ENCODE measurements at places on chromosomes 12 and 14.
A peak's percentile ranks its signal among the peaks of the same experiment; 100 is the strongest.

- DNase-seq: no peak
Measured at GRCh38 chr14:96538990-96539317, 36.8 kb downstream of the PAPOLA start.

- DNase-seq: no peak
Measured at GRCh38 chr14:90557516-90557915, 160.7 kb downstream of the CALM1 start.

DNA sequence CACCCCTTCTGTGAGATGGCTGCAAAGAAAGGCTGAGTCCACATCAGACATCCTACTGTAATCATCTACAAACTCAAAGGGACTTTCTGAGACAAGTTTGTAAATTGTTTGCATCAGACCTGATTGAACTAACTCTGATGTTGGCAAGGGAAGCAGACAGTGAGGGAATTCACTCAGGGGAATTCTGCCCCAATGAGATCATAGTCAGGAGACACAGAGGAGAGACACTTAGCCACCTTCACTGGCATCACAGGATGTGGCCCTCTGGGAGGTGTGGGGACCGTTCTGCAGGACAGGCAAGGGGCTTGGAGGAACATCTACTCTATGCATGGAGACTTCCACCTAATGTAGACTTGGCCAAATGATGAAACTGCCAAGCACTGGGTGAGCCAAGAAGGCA lies 70.7 kb upstream of the DDX11 start:
- DNase-seq: no peak

- no peak for DNase-seq
Measured at GRCh38 chr14:38762426-38762825, 340.6 kb downstream of the SEC23A start.

DNA sequence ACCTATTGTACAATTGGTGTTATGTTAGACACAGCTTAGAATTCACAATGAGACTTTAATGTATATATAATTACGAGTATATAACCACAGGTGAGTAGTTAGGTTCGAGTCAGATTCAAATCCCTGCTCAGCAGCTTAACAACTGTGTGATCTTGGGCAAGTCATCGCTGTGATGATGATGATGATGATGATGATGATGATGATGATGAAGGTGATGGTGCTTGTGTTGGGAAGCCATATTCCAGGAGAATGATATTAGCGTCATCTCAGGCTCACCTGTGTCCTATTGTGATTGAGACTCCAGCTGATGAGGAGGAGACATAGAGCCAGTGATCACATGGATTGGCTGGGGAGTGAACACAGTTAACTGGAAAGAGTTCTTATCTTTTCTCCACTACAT lies 16.5 kb downstream of the RFX4 start:
- no peak for DNase-seq

- peak; percentile 63 for DNase-seq
Measured at GRCh38 chr14:75454963-75455546, 27.2 kb downstream of the JDP2 start.

DNA sequence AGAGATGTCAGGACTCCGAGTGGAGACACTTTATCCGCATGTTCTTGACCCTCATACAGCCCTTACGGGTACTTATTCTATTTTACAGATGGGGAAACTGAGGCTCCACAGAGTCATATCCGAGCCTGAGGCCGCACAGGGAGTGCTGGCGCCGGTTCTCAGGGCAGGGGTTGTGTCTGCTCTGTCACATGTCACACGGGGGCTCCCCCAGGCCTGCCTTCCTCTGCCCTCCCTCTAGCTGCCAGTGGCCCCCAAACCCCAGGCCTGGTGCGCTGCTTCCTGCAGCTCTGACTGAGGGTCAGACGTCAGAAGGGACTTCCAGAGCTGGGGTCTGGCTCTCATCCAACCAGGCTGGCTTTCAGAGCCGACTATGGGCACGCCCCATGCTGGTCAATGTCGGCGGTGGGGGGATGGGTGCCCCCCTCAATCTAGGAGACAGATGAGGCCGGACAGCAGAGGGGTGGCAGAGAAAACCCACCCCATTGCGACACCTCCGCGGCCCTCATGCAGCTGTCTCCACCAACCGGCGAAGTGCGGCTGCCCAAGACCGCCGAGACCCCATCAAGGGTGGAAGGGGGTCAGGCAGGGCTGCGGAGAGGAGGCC lies 811 bp upstream of the INF2 start:
- DNase-seq: peak; percentile 76

DNA sequence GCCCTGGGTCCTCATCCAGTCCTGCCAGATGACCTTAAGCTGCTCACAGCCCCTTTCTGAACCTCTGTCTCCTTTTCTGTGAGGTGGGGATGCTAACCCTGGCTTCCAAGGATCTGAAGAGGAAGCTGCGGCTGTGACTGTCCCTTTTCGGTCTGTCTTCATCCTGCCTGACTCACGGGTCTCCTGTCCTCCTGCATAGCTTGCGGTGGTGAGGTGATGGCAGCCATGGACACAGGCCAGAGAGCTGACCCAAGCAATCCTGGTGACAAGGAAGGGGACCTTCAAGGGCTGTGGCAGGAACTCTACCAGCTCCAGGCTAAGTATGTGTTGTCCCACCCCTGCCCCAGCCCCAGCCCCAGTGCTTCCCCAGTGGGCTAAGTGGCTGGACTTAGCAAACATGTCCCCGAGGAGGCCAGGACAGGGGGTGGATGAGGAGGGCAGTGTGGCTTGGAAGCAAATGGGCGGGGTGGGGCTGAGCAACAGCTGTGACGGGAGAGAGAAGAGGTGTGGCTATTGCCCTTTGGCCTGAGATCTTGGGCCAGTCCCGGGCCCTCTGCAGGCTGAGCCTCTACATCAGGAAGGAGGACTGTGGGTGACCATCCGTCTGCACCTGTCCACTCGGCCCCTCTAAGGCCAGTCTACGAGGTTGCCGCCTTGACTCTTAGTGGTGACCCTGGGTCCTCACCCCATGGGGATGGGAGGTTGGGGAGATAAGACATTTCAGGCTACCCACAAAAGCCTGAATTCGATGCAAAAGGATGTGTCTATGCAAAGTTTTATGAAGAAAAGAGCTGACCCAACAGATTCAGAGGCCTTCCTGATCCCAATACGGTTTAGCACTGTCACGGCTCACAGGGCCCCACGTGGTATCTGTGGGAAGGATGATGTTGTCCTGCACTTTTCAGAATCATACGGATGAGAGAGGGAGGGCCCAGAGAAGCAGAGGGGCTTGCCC lies 1.1 kb downstream of the CCDC197 start:
- no peak for DNase-seq

DNA sequence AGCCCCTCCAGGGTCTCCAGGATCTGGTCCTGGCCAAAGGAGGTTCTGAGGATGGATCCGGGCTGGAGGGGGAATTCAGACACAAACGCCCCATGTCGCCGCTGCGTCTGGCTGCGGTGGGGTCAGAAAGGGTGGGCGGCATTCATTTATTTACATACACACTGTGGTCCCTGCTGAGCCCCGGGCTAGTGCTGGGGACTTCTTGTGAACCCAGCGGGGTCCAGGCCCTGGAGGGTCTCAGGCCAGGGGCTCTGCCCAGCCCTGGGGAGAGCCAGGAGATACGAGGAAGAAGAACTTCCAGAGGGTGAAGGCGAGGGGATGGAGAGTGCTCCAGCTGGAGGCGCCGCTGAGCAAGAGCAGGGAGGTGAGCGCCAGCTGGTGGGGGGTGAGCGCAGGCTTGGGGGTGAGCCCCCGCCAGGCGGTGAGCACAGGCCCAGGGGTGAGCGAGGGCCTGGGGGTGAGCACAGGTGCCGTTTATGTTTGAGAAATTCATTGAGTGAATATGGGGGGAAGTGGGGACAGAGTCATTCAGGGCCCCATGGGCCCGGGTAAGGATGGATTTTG lies 68.1 kb downstream of the NCOR2 start:
- DNase-seq: no peak

- no peak for DNase-seq
Measured at GRCh38 chr14:74865156-74865555, 10.8 kb downstream of the PROX2 start.

DNA sequence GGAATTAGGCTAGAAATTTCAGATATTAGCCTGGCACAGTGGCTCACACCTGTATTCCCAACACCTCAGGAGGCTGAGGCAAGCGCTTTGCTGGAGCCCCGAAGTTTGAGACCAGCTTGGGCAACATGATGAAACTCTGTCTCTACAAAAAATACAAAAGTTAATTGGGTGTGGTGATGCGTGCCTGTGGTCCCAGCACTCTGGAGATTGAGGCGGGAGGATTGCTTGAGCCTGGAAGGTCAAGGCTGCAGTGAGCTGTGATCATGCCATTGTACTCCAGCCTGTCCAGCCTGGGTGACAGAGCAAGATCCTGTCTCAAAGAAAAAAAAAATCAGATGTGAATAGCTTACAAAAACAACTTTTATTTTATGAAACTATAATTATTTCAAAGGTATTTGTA lies 15.1 kb downstream of the FRMD6 start:
- DNase-seq: no peak

DNA sequence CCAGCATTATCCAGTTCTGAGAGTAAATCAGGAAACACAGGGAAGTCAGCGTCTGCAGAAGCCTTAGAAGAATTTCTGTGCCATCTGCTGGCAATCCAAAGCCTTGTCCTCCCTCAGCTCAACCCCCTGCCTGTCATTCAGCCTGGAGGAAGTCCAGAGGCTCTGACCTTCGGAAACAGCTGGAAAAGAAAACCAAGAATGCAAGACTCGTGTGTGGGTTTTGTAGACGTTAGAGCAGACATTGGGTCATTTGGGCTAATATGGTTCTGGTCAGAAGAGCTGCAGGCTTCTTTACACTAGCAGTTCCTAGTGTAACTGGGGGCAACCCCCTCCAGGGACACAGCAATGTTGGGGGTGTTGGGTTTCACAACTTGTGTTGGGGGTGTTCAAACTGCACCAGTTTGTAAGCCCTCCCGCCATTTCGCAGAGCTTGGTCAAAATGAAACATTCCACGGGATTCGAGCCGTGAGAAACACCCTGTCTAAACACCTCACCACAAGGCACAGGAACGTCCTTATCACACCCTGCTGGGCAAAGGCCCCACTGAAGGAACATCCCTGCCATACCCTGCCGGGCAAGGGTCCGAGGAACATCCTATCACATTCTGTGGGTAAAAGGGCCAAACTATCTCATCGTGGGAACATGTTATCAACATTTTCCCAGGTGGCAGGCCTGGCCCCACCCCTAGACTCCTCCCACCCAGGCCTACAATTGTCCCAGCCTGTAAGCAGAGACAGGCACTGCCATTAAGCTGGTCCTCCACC lies 21.0 kb upstream of the SERPINA4 start:
- peak; percentile 35 for DNase-seq

GRCh38 chr12:10067942-10068341 lies 30.8 kb downstream of the CLEC1A start:
- DNase-seq: peak; percentile 12

- DNase-seq: no peak
Measured at GRCh38 chr12:131473261-131473660, 237.6 kb upstream of the SFSWAP start.

- peak; percentile 25 for DNase-seq
Measured at GRCh38 chr14:75249958-75250336, 28.7 kb upstream of the FOS start.

GRCh38 chr12:51225771-51226170 lies 7.9 kb upstream of the POU6F1 start:
- DNase-seq: no peak

DNA sequence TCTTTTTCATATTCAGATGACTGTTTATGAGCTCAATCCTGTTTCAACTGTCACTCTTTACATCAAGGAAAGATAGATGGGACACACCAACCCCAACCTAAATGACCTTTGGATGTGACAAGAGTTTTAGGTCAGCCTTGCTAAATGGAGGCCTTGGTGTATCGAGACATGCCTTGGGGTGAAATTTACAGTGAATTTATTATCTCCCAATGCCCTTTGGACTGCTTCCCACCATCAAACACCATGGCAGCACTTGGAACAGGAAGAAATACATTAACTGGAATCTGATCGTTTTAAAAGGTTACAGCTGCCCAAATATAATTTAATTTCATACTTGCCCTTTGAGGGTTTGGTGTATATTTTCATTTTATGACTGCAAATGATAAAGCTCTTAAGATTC lies 327.6 kb downstream of the SOX5 start:
- DNase-seq: no peak

DNA sequence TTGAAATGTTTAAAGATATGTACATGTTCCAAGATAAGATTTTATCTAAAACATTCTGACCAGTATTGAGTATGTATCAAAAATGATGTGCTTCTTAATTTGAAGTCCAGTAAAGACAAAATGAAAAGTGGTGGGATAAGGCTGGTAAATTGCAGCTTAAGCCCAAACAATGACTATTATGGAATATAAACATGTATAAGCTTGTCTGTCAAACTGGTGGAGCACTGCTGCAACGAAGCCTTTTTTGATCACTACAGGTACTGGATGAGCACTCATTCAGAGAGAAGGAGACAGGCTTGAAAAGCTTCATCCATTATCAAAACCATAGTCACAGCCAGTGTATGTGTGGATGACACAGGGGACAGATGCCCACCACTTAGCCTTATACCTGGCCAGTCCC lies 138.4 kb downstream of the ATP23 start:
- no peak for DNase-seq

- no peak for DNase-seq
Measured at GRCh38 chr14:58541633-58542022, 96.1 kb upstream of the DACT1 start.

DNA sequence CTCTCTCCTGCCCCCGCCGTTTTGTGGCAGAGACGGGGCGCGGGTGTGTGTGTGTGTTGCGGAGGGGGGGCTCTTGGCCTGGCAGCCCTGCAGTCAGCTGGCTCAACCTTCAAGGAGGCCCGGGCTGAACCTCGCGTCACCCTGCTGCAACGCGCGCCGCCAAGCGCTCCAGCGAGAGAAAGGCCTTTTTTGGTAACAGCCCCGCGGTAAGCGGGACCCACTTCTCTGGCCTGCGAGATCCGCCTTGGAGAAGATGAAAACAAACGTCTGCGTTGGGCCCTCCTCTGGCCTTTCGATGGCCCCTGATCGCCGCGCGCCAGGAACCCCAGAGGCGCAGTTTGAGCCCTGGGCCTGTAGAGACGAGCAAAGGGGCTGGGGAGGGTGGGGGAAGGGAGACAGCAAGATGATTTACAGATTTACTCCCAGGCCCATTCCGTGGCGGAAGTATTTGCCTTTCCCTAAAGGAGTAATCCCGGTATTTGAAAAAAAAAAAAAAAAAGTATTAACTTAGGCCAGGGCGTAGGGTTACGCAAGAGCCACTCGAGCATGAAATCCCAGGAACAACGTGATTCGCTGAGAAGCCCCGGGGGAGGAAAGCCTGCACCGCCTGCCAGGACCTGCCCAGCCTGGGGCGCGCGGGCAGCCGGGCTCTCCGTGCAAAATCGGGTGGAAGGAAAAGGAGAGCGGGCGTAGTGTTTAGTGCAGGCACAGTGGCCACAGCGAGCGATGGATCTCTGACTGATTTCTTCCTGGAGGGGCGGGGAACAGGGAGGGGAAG lies 4.5 kb upstream of the IRF2BPL start:
- peak; percentile 93 for DNase-seq

- no peak for DNase-seq
Measured at GRCh38 chr12:128693115-128693514, 130.6 kb downstream of the SLC15A4 start.

DNA sequence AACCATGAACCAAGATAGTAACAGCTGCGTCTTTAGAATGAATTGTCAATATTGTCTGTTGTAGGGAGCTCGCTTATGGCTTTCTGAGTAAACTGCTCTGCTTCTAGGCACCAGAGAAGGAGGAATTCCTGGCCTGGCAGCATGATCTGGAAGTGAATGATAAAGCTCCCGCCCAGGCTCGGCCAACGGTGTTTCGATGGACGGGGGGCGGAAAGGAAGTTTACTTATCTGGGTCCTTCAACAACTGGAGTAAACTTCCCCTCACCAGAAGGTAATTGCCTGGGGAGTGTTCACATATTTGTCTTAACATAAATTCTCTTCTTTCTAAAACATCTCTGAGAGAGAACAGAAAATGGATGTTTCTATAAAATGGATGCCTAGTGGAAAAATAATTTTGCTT lies 4.3 kb downstream of the PRKAB1 start:
- DNase-seq: peak; percentile 85

- no peak for DNase-seq
Measured at GRCh38 chr12:130641533-130642184, 74.4 kb downstream of the RIMBP2 start.

All from hematopoietic multipotent progenitor cell treated with erythropoietin and hydrocortisone succinate and interleukin-3 and kit ligand, for 6 days (in vitro differentiated cells).